Upper lobe of right lung (tissue), 1 donor: ENCODE measurements at places on chromosomes 6 and 20. TPM values are rescaled to one million over a fixed set of nuclear protein-coding genes. Genes with fewer than 3 reads are reported as not detected.

- no peaks in the 10 kb centered on the region for H3K4me1 ChIP-seq
- no peak overlapping the region for H3K4me3 ChIP-seq
- no peak overlapping the region for H3K27ac ChIP-seq
- H3K27me3 ChIP-seq, result no peaks in the 10 kb centered on the region
- no peak for DNase-seq
- no peaks in the 10 kb centered on the region for H3K36me3 ChIP-seq
Observed at GRCh38 chr6:131685266-131685780, 15.9 kb downstream of the OR2A4 start.

DNA sequence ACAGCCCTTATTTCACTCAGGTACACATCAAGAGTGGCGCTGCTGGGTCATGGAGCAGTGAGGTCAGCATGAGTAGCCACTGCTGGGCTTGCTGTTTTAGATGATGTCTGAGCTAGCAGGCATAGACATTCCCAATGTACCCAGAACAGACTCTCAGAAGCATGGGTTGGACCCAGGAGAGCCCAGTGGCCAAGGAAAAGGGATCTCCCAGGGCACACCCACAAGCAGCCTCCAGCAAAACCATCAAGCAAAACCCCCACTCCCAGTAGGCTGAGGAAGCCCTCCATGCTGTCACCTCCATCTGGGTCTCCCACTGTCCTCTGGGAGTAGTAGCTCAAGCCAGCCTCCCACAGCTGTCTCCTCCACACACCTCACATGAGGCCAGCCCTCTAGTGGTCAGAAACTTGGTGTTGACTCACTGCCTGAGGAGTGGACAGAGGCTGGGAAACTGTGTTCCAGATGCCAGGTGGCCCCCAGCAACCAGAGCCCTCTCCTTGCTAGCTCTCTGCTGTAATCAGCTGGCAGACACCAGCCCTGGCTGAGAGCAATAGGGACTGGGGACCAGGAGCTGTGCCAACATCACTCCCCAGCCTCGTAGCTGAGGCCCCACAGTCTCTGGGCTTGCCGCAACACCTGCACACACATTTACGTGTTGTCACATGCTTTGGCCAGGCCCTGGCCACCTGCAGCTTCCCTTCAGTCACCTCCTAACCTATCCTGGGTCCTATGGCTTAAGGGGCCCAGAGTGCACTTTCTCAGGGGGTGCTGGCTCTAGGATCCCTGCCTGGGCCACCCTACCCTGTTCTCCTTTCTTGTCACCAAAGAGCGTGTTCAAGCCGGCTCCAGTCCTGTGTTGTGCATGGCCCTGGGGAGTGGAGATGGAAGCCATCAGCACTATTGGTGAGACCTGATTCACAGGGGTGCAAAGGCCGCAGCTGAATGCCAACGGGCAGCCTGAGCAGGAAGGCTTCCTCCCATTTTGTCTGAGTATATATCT is 1.9 kb upstream of the AP5S1 start:
- H3K4me1 ChIP-seq, result peaks cover 23% of the 10 kb centered on the region
- DNase-seq, result no peak
- no peaks in the 10 kb centered on the region for H3K27me3 ChIP-seq

GRCh38 chr6:3541006-3541585 is 84.2 kb upstream of the SLC22A23 start:
- no peaks in the 10 kb centered on the region for H3K27me3 ChIP-seq
- H3K4me1 ChIP-seq, result no peaks in the 10 kb centered on the region
- no peak for DNase-seq
- no peaks in the 10 kb centered on the region for H3K36me3 ChIP-seq
- H3K4me3 ChIP-seq, result no peak overlapping the region

DNA sequence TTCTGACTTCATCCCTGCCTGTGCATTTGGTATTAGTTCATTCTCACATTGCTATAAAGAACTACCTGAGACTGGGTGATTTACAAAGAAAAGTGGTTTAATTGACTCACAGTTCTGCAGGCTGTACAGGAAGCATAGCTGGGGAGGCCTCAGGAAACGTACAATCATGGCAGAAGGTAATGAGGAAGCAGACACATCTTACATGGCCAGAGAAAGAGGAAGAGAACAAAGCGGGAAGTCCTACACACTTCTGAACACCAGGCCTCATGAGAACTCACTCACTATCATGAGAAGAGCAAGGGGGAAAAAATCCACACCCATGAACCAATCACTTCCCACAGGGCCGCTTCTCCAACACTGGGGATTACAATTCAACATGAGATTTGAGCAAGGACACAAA is 303.9 kb downstream of the CBLN4 start:
- no peak overlapping the region for H3K4me3 ChIP-seq
- no peak overlapping the region for H3K27ac ChIP-seq
- no peak for DNase-seq
- no peaks in the 10 kb centered on the region for H3K36me3 ChIP-seq
- no peaks in the 10 kb centered on the region for H3K4me1 ChIP-seq

- no peaks in the 10 kb centered on the region for H3K27me3 ChIP-seq
- peak overlapping the region; percentile 67 for H3K4me3 ChIP-seq
- DNase-seq, result peak; percentile 23
- H3K36me3 ChIP-seq, result no peaks in the 10 kb centered on the region
Observed at GRCh38 chr6:33710296-33711121, 991 bp downstream of the UQCC2 start.

DNA sequence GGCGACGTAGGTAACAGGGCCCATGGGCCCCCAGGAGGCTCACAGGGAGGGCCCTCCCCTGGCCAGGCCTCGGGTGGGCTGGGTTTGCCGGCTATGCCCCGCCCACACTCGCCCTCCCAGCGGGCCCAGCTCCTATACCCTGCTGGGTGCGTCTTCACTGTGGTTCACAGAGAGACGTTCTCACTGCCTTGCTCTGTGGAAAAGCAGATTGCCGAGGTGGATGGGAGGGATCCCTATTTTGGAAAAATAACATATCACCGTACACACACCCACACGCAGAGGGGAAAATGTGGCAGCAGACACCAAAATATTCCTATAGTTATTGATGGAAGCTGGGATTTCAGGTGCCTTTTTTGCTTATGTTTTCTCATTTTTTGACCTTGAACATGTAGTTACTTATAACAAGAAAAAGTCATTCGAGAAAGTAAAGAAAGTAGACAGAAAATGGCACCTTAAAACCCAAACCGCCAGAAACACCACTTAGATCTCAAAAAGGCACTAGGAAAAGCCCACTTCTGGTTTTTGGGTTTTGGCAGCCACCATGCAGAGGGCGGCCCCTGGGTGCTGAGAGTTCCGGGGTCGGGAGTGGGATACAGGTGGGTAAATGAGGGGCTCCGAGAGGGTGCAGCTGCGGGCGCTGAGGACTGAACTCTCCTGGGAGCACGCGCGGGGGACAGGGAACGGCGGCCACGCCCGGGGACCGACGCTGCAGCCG is 49.4 kb downstream of the TMEM242 start:
- peak overlapping the region; percentile 73 for H3K27ac ChIP-seq
- no peak for DNase-seq
- H3K4me1 ChIP-seq, result peaks cover 13% of the 10 kb centered on the region

DNA sequence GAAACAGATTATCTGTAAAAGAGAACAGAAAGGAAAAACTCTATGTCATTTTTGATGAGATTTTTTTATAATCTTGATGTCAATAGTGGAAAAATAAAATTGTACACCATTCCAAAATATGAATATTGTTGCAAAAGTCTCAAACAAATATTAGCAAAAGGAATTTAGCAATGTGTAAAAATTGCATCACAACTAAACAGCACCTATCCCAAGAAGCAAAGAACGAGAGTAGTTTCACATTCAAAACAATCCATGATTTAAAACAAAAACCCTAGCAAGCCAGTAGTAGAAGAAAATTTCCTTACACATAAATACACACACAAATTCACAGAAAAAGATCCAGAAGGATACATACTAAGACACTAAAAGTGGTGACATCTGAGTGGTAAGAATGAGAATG is 38.4 kb downstream of the LCA5 start:
- no peaks in the 10 kb centered on the region for H3K27me3 ChIP-seq
- no peaks in the 10 kb centered on the region for H3K4me1 ChIP-seq
- H3K27ac ChIP-seq, result no peak overlapping the region
- no peak overlapping the region for H3K4me3 ChIP-seq
- no peak for DNase-seq
- no peaks in the 10 kb centered on the region for H3K36me3 ChIP-seq

Gene HTR1E
- not detected for total RNA-seq

Gene TRMT6
- 8.5 TPM for total RNA-seq

Gene GNRH2
- total RNA-seq, result not detected

Gene SMPDL3A
- 19.6 TPM for total RNA-seq

Gene SLC44A4
- 23.1 TPM for total RNA-seq
